NCI-H2171 treated with DMSO at 0.1 percent for 48 hours (cell line): ENCODE measurements at places on chromosomes 12 and 14.

- DNase-seq = no peak
These were observed 11.1 kb downstream of the VPS37B start for GRCh38 chr12:122884860-122885259.

- DNase-seq = no peak
These were observed 350.1 kb downstream of the NELL2 start for GRCh38 chr12:44525806-44526654.

DNA sequence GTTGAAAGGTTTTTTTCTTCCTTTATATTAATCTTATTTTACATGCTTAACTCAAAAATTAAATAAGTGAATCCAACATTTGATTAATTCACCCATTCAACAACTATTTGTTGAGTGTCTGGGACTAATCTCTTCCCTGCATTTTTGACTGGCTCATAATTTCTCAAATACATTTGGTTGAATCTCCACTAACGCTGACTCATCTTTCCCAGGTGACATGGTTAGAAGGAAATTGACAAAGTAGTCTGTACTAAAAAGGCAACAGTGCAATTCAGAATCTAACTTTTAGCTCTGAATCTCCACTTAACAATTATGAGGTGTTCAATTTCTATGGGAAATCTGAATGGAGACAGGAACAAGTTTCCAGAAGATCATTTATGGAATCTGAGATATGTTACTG lies 88.9 kb downstream of the LIN7A start:
- DNase-seq = no peak

- no peak for DNase-seq
These were observed 18.3 kb upstream of the JDP2 start for GRCh38 chr14:75409316-75410205.

DNA sequence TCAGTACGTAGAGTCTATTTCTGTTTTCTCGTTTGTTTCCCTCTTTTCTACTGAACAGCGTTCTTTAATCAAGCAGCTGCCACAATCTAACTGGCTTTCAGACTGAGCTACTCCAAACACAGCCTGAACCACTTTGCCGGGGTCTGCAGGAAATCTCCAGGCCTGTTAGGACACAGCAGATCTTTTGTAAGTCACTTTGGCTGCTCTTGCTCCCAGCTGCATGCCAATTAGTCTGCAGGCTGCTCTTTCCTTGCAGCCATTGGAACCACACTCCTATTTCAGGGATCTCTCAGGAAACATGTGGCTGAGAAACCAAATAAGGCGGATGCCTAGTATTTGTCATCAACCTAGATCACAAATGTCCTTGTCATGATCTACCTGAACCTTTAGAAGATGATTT lies 73.6 kb downstream of the TMTC1 start:
- DNase-seq = peak; percentile 92

DNA sequence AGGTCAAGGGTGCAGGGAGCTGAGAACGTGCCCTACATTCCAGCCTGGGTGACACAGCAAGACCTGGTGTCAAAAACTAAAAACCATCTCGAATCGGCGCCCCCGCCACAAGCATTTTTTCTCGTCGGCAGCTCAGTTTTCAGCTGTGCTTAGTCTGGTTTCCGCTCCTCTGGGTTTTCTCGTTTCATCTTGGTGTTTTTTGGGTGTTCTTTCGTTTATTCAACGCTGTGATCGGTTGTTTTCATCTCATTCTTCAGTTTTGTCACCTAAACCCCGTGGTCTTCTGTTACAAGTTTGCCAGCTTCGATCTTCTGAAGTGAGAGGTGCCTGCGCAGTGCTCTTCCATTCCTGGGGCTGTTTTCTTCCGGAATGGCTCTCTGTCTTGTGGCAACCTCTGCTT lies 41.4 kb downstream of the NOC4L start:
- DNase-seq = no peak

DNA sequence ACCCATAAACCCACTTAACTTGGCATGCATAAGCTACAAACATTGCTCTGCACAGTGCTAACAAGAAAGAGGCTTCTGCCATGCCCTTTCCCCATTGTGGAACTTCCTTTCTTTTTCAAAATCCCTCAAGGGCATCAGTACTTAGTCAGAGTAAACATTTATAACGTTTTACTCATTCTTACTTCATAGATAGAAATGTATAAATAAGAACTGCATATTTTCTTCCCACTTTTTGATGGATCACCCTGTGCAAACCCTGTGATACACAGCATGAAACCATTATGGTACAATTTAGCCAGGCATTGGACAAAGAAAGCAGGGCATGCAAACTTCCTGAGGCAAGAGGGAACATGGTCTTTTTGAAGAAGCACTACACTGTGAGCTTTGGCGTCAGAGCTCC lies 113.8 kb upstream of the FOXG1 start:
- DNase-seq = no peak

GRCh38 chr14:92282669-92283068 lies 40.3 kb upstream of the SLC24A4 start:
- no peak for DNase-seq

GRCh38 chr12:128424931-128425431 lies 158.0 kb downstream of the TMEM132C start:
- DNase-seq = no peak

DNA sequence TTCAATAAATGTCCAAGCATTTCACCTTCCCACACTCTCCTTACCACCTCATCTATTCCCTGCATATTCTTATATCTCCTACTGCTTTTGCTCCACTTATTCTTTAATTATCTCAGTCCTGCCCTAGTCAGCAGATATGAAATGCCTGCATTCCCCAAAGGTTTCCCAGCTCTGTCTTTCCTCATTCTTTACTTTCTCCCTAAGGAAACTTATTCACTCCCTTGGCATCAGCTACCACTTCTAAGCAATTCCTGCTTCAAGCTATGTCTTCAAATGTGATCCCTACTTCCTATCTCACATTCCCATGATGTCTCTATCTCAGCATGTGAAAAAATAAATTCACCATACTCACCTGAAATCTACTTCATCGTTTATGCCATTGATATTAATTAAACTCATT lies 111.8 kb downstream of the CAPZA3 start:
- DNase-seq = no peak

- no peak for DNase-seq
These were observed 10.6 kb downstream of the TMED10 start for GRCh38 chr14:75165586-75166391.

DNA sequence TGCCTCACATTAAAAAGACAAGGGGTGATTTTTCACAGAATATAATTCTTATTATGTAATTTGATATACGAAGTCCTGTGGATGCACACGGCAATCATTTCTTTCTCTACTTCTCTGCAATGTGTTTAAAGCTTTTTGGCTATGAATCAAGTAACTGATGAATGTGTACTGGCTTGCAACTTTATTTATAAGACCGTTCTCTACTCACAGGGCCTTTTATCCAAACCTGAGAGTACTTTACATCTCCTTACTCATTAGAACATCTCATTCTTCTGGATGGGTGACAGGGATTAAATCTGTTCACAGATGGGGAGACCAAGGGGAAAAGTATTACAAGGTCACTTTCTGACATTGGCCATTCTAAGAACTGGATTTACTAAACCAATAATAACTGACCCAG lies 215.8 kb upstream of the DIO2 start:
- peak; percentile 15 for DNase-seq

- no peak for DNase-seq
These were observed 117.2 kb downstream of the NUAK1 start for GRCh38 chr12:106021516-106021915.

DNA sequence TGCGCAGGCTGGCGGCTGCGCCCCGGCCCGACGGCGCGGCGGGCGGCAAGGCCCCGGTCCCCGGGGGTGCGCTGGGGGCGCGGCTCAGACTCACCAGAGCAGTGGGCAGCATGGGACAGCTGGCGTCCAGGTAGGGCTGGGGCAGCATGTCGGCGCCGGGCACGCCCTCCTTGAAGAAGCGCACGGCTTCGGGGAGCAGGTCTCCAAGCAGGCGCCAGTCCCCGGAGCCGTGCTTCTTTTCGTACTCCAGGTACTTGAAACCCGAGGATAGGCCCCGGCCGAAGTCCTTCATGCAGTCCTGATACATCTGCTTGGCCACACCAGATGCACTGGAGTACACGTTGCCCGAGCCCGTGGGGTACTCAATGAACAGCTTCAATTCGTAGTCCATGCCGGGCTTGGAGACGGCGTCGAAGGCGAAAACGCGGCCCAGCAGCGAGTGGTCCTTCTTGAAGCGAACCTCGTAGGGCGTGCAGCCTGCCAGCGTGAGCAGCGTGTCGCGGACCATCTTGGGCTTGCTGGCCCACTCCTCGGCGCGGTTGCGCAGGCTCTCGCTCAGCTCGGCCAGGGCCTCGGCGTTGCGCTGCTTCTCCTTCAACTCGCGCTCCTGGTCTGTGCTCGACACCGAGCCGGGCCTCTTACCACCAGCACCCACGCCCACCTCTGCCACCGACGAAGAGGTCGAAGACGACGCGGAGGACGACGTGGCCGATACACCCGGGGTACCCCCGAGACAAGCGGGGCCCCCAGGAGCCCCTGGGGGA lies 2.2 kb downstream of the IRF2BPL start:
- DNase-seq = no peak

GRCh38 chr12:25553098-25553497 lies at the start of gene LMNTD1:
Gene LMNTD1, minus strand, starts transcription at chr12:25553283. Its CDS starts 324 bp downstream, at chr12:25552959.
- DNase-seq = no peak

DNA sequence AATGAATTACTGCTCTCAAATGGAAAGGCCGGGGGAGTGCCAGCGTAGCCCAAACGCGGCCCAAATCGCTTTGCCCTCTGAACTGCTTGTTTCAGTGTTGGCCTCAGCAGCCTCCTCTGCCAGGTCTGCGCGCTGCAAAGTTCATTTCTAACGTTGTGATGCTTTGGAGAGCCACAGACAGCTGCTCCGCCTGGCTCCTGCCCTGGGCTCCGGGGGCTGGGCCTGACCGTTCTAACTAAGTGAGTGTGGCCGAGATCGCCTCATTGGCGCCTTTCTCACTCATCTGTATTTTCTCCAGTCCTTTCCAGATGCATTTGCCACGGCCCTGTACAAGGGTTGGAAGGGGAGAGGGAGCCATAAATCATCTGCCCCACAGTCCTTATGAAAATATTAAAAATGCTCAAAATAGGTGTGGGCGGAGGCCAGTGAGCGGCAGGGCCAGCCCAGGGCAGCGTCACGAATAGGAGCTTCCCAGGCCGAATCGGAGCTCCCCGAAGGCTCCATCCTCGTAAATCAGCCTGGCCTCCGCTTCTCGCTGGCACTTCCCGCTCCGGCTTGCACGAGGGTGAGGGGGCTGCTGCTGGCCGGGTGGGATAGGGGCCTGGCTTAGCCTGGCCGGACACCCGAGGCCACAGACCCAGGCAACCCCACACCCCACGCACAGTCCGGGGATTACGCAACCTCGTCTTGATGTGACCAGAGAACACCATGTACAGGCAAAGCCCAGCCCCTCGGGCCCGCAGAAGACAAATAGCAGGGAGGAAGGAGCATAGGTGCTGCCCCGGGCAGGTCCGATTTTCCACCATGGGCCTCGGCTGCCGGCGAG lies 196.6 kb upstream of the DIO3 start:
- no peak for DNase-seq

- peak; percentile 11 for DNase-seq
These were observed 1519.3 kb upstream of the TMEM132C start for GRCh38 chr12:126747530-126748149.

GRCh38 chr12:52783563-52784316 lies 6.6 kb upstream of the KRT76 start:
- DNase-seq = peak; percentile 17

DNA sequence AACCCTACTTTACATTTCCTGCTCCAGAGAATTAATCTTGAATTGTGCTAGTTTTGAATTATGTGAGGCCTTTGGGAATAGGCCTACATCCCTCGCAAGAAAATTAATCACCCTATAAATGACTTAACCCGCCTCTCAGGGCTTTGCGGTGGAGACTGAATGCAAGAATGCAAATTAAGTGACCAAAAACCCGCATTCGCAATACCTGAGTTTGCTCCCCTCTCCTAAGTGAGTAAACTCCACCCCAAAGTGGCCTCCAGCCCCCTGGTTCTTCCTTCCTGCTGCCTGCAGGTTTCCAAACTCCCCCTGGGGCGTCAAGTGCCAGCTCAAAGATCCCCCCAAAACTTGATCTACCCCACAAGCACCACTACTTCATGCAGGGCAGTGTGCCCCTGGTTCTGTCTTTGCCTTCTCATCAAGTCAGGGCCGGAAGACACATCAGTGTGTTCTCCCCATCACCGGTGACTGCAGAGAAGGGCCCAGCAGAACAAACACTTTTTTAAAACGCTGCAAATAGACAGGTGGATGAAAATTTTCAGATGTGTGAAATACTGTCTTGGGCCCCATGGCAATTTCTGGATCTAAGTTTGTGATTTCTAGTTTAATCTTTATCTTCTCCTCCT lies 644.7 kb downstream of the VRK1 start:
- no peak for DNase-seq

DNA sequence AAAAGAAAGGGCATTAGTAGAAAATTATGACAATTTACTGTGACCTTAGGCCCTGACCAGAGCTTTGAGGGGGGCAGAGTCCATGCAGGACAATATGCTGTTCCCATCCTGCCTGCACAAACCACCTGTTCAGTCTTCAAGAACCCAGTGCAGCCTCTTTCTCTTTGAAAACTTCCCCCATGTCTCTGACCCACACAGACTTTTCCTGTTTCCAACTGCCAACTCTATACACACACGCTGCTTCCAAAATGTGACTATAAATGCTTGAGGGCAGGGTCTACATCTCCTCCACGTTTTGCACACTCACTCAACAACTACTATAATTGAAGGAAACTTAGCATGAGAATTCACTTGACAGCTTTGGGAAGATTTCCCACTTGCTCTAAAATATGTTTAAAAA lies 36.6 kb upstream of the SYCP3 start:
- DNase-seq = no peak

GRCh38 chr14:101286271-101287018 lies 274.9 kb upstream of the DIO3 start:
- DNase-seq = no peak

GRCh38 chr12:121592320-121592719 lies 11.5 kb upstream of the KDM2B start:
- DNase-seq = no peak

GRCh38 chr14:78007160-78007559 lies 163.0 kb upstream of the NRXN3 start:
- no peak for DNase-seq

DNA sequence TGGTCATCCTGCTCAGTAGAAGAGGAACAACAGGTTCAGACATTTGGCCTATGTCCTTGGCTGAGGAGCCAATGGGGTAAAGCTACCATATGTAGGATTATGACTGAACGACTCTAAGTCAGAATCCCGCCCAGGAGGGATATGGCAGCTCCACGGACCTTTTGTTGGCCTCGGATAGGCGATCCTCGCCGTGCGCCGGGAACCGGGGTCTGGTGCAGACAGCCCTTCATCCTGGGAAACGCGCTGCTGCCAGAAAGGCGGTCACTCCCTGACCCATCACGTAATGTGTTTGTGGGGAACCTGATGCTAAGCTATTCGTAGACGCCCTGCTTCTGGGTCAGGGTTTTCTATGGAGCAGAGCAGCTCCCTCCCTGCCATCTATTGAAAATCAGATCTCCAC lies 178.9 kb upstream of the ALG10B start:
- no peak for DNase-seq

- DNase-seq = peak; percentile 72
These were observed 4.2 kb upstream of the BAZ2A start for GRCh38 chr12:56634242-56634836.

- DNase-seq = no peak
These were observed 19.7 kb downstream of the CORO1C start for GRCh38 chr12:108711489-108712164.

GRCh38 chr12:58142991-58143390 lies 201.6 kb downstream of the ATP23 start:
- no peak for DNase-seq
